ENCODE measurements at places on chromosomes 7 and 10. TPM values are rescaled to one million over a fixed set of nuclear protein-coding genes. Genes with fewer than 3 reads are reported as not detected.

DNA sequence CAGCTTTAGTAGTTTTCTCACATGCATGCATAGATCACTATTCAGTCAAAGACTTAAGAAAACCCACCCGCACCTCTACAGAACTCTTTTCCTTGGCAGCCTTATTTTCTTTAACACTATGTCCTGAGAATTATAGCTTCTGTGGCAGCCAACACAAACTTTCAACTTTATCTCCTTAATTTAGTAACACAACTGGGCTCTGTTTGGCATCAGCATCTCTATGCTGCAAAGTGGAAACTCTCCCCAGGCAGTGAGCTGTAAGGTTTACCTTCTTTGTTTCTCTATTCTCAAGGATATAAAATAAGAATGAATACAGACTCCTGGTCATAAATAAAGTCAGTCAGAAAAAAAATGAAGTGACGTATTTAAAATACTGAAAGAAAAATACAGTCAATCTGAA, 115.2 kb upstream of the PPP1R9A start:
- no peaks in the 10 kb centered on the region for H3K36me3 ChIP-seq
- H3K4me3 ChIP-seq, result no peak overlapping the region
- no peaks in the 10 kb centered on the region for H3K4me1 ChIP-seq
- H3K27ac ChIP-seq, result no peak overlapping the region
- no peak for DNase-seq
- no peaks in the 10 kb centered on the region for H3K27me3 ChIP-seq

GRCh38 chr7:95527776-95528250, 42.1 kb downstream of the ASB4 start:
- no peaks in the 10 kb centered on the region for H3K36me3 ChIP-seq
- no peak overlapping the region for H3K4me3 ChIP-seq
- no peak overlapping the region for H3K27ac ChIP-seq
- no peak for DNase-seq
- H3K4me1 ChIP-seq, result no peaks in the 10 kb centered on the region

GRCh38 chr7:55558962-55559920, 13.1 kb downstream of the VOPP1 start:
- peaks cover 78% of the 10 kb centered on the region for H3K4me1 ChIP-seq
- H3K4me3 ChIP-seq, result no peak overlapping the region
- DNase-seq, result no peak
- peaks cover 22% of the 10 kb centered on the region for H3K36me3 ChIP-seq

GRCh38 chr10:34826221-34826620, 11.1 kb upstream of the PARD3 start:
- H3K4me3 ChIP-seq, result no peak overlapping the region
- H3K4me1 ChIP-seq, result no peaks in the 10 kb centered on the region
- no peak for DNase-seq
- H3K27me3 ChIP-seq, result no peaks in the 10 kb centered on the region

Gene NACAD
- total RNA-seq, result 0.14 TPM

Gene SEMA4G
- total RNA-seq, result 1.1 TPM

Gene HOXA6
- not detected for total RNA-seq
